ENCODE measurements at places on chromosomes 1 and 21. TPM values are rescaled to one million over a fixed set of nuclear protein-coding genes. Genes with fewer than 3 reads are reported as not detected.

- DNase-seq: no peak
Observed at GRCh38 chr1:26790551-26790953, 2.8 kb downstream of the PIGV start.

GRCh38 chr1:217089361-217090014, 366.3 kb upstream of the ESRRG start:
- DNase-seq: peak; percentile 65

CFAP74 gene
- total RNA-seq: 0.36 TPM

DNA sequence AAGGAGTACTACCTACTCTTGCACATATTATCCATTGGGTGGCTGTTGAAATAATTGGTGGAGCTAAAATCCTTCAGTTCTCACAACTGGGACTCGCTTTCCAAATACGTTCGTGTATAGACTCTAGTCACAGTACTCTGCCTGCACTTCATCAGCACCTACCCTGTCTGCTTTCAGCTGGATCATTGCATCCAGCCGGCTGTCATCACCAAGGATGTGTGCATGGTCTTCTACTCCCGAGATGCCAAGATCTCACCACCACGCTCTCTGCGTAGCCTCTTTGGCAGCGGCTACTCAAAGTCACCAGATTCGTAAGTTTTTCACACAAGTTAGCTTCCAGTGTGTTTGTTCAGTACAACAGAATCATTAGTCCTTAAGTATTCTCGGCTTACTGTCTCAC, 37.3 kb upstream of the PGD start:
- DNase-seq: no peak

DIRAS3 gene
- total RNA-seq: 2.4 TPM

- no peak for DNase-seq
Observed at GRCh38 chr1:78229344-78229743, 183.6 kb downstream of the GIPC2 start.

- DNase-seq: no peak
Observed at GRCh38 chr1:168229893-168230292, 4.1 kb downstream of the SFT2D2 start.

TMEM201 gene
- 9.0 TPM for total RNA-seq

GRCh38 chr1:2270260-2271100, 42.4 kb downstream of the SKI start:
- no peak for DNase-seq

DNA sequence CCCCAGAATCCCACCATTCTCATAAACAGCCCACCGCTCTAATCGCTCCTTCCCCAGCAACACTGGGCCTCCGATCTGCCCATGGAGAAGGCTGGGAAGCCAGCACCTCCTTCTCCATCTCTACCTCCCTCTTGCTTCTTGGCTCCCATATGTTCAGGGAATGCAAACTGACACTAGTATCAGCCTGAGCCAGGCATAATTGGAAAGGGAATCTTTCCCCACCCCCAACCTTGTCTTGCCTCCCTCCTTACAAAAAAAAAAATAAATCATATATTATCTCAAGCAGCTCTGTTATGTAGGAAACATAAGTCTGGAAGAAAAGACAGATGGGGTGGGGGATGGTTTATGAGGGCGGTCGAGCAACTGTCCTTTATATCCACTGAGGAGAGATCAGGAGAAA, 127.2 kb downstream of the NAV1 start:
- DNase-seq: no peak

GRCh38 chr1:173508541-173508940, 31.4 kb downstream of the PRDX6 start:
- no peak for DNase-seq

- DNase-seq: no peak
Observed at GRCh38 chr1:232084584-232085223, 458.1 kb downstream of the DISC1 start.

GRCh38 chr1:39666772-39667171, 5.1 kb downstream of the NT5C1A start:
- no peak for DNase-seq

DNA sequence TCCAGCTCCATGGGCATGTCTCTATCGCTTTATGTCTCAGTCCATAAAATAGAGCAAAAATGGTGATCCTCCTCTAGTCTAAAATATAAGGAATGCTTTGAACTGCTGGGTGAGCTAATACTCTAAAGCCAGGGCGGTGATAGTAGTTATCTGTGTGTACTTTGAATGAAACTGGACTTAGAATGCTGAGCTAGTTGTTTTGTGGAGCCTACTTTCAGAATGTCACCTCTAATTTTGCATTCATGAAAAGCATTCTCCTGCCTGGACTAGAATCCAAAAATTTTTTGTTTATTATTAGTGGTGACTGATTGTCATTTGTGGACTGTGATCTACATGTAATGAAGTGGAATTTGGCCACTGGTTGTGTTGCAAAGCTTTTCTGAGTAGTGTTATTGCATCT, 241.6 kb upstream of the C1orf105 start:
- DNase-seq: no peak

- no peak for DNase-seq
Observed at GRCh38 chr1:90919190-90919719, 102.6 kb downstream of the ZNF644 start.

COL9A2 gene
- total RNA-seq: 8.3 TPM

- DNase-seq: no peak
Observed at GRCh38 chr1:110085671-110086070, 15.2 kb upstream of the ALX3 start.

GRCh38 chr1:11691928-11692711, 610 bp downstream of the DRAXIN start:
- no peak for DNase-seq

- DNase-seq: no peak
Observed at GRCh38 chr1:221397606-221398005, 344.3 kb downstream of the DUSP10 start.

DNA sequence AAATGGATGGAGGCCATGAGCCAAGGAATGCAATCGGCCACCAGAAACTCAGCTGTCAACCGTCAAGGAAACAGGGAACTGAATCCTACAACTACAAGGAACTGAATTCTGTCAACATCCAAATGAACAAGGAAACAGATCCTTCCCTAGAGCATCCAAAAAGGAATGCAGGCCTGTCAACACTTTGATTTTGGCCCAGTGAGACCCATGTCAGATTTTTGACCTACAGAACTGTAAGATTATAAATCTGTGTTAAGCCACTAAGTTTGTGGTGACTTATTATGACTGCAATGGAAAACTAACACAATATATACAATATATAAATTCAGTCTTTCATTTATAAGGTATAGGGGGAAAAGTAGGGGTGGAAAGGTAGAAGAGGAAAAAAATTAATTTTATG, 55.3 kb downstream of the SHCBP1L start:
- no peak for DNase-seq

CYP4A22 gene
- 0.27 TPM for total RNA-seq

CD34 gene
- total RNA-seq: 2.8 TPM

DNA sequence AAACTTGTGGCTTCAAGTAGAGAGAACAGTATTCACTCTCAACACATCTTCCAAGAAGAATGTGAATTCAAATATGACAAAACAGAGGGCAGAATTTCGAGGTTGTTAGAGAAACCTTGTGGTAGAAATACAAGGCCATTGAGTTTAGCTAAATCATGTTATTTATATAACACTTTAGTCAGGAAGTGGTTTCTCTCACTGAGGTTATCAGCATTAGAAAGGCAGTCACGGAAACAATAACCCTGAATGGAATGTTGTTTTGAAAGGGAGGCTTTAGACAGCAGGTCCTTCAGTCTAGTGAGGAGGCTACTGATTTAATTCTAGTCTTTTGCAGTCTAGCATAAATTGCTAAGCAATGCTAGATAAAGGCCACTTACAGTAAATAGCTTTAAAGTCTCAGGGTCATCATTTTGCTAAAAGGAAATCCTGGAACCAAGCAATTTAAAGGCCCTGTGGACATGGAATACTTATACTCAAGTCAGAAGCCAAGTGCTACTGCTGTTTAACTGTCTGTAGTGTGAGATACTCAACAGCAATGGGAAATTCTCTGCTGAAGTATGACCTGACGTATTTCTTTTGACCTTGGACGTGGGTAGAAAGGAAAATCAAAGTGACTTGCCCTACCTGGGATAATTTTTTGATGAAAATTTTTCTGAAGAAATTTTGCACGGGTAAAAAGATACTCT, 89.0 kb upstream of the CHODL start:
- no peak for DNase-seq

MROH9 gene
- not detected for total RNA-seq

DNA sequence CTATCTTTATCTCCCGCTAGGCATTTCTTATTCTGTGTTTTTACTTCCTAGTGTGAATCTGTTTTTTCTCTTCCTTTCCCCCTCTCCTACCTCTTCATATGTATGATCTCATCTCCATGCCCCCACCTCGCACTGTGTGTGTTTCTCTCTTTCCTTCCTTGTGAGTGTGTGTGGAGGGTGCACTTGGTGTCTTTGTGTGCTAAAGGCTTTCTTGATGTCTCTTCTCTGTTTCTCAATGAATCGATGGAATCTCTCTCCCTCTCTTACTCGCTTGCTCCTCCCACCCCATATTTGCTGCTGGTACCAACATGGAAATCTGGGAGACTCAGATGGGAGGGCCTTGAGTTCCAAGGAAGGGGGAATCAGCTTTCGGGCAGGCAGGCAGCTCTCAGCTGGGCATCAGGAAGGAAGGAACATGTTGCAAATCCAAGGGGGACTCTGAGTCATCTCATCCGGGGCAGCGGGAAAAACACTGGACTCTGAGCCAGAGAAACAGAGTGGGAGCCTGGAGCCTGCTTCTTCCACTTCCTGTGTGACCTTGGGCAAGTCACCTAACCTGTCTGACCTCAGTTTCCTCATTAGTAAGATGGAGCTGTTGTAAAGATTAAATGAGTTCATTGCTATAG, 147.5 kb downstream of the PTPRU start:
- no peak for DNase-seq

- DNase-seq: no peak
Observed at GRCh38 chr1:185696422-185697150, 37.6 kb upstream of the HMCN1 start.

DNA sequence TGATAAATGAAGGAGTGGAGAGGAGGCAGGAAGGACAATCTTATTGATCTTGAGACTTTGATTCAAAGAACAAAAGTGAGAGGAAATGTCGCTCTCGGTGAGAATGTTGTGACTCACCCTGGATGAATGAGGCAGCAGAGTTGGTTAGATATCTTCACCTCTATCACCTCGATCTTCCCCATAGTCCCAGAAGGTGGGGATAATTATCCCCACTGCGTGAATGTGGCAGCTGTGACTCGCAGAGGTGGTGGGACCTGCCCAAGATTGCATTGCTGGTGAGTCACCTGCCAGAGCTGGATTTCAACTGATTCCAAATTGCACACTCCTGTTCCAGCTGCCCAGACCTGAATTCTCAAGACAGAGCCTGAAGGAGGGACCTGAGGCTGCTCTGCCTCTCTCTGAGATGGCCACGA, 105.0 kb downstream of the MATN1 start:
- DNase-seq: no peak

GRCh38 chr1:7403265-7404045, 367.6 kb upstream of the VAMP3 start:
- no peak for DNase-seq

ACBD3 gene
- 32.2 TPM for total RNA-seq

FAM151A gene
- total RNA-seq: not detected

CLIC6 gene
- 0.18 TPM for total RNA-seq

CELA2B gene
- total RNA-seq: not detected

SPOCD1 gene
- not detected for total RNA-seq

GRCh38 chr1:64215576-64215975, 12.2 kb downstream of the UBE2U start:
- DNase-seq: no peak

IGSF5 gene
- 1.8 TPM for total RNA-seq

DNA sequence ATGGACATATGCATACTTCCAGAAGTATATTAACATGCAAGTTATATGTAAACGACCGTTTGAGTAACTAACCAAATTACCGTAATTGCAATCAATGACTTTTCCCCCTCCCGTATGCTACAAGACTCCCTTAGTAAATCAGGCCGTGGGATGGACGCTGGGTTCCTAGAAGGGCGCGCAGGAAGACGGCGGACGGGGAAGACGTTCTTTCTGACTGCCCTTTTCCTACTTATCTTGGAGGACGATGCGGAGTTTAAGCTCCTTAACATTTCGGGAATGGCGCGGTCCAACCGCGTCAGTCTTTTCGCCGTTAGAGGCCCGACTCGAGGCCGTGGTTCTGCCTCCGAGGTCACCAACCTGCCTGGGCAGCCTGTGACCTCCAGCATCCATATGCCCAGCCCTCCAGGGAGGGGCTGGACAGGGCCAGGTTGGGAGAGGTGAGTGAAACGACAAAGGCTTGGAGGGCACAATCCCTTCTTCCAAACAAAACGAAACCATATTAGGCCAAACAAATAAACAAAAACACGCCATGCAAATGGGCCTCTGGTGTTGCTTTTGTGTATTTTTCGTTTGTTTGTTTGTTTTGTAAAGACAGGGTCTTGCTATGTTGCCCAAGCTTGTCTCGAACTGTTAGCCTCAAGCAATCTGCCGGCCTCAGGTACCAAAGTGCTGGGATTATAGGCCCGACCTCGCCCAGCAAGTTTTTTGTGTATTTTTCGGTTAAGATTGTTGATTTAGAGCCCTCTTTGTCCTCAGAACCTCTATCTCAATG, 873 bp upstream of the PI4KB start:
- DNase-seq: peak; percentile 32

DNA sequence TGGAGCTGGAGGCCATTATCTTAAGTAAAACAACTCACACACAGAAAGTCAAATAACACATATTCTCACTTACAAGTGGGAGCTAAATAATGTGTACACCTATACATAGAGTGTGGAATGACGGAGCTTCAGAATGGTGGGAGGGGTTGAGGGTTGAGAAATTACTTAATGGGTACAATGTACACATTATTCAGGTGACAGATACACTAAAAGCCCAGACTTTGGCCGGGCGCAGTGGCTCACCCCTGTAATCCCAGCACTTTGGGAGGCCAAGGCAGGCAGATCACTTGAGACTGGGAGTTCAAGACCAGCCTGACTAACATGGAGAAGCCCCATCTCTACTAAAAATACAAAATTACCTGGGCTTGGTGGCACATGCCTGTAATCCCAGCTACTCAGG, 24.9 kb upstream of the LRIG2 start:
- DNase-seq: no peak

DNA sequence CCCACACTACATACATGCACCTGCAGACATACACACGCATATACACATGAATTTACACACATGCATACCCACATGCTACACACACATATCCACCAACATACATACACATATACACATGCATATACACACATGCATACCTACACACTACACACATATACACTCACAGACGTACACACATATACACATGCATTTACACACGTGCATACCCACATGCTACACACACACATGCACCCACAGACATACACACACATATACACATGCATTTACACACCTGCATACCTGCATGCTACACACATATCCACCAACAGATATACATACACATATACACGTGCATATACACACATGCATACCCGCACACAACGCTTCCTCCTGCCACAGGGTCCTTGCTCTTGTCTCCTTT, 61.2 kb upstream of the SLC25A33 start:
- DNase-seq: no peak

All from cerebellum (tissue), 4 donors.